Activated T-cell treated with anti-CD3 and anti-CD28 coated beads, Interleukin-2, amount 50 U/mL, for 4 hours (primary cell): ENCODE measurements at places on chromosomes 11 and 22. TPM values are rescaled to one million over a fixed set of nuclear protein-coding genes. Genes with fewer than 3 reads are reported as not detected.

Gene HBG2
- total RNA-seq, result 7.5 TPM

Gene RIN1
- total RNA-seq, result 1.4 TPM

Gene OR8G1
- not detected for total RNA-seq

Gene RIBC2
- 3.7 TPM for total RNA-seq

Gene USP2
- total RNA-seq, result 0.53 TPM
